T-cell (primary cell): ENCODE measurements at places on chromosomes 5 and 9. TPM values are rescaled to one million over a fixed set of nuclear protein-coding genes. Genes with fewer than 3 reads are reported as not detected.

DNA sequence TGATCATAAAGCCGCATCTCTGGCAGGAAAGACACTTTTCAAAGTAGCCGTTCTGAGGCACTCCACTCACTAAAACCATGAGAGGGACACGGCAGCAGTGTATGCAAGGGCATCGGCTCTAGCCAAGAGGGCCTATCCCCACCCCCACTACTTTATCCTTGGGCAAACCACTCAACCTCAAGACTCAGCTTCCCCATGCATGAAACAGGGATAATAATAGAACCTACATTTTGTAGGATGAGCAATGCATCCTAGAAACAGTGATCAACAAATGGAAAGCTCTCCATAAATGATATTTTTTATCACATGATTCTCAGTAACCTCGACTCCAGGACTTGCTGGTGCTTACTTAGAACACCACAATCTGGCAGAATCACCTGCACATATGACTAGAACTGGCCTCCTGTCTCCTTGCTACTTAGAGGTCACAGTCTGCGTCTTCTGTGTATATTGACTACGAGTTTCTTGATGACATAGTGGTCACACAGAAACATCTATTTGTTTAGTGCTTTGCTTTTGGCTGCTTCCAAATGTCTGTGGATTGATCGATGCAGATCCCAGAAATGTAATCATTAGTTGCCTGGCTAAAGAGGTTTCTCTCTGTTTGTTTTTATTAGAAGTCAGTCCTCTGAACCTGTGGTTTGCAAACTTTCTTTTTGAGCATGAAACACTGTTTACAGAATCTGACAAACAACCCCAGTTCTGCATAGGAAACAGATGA, 102.1 kb downstream of the LHFPL2 start:
- peaks cover 9% of the 10 kb centered on the region for H3K27me3 ChIP-seq
- H3K27ac ChIP-seq: no peak overlapping the region
- no peak overlapping the region for H3K4me3 ChIP-seq
- no peak for DNase-seq
- no peaks in the 10 kb centered on the region for H3K4me1 ChIP-seq
- H3K36me3 ChIP-seq: no peaks in the 10 kb centered on the region

GRCh38 chr9:122845116-122845515, 16.7 kb upstream of the PDCL start:
- H3K27ac ChIP-seq: no peak overlapping the region
- H3K27me3 ChIP-seq: no peaks in the 10 kb centered on the region
- no peaks in the 10 kb centered on the region for H3K36me3 ChIP-seq
- no peak overlapping the region for H3K4me3 ChIP-seq

GRCh38 chr9:84436386-84437109, 96.0 kb upstream of the SLC28A3 start:
- no peaks in the 10 kb centered on the region for H3K4me1 ChIP-seq
- H3K27ac ChIP-seq: no peak overlapping the region
- no peak for DNase-seq

DNA sequence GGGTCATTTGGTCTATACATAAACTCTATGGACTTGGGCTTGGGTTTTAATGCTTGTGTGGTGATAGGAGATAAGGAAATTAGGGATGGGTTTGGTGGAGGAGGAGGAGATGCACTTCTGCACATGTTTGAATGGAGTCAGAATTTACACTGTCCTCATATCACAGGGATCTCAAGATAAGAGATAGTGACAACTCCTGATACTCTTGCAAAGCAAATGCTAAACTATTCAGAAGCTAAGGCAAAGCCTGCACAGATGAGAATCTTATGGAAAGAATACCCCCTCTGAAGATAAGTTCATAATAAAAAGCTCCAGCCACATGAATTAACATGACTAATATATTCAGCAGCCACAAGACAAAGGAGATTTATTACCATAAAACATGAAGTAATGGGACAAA, 90.2 kb downstream of the XRCC4 start:
- H3K27me3 ChIP-seq: no peaks in the 10 kb centered on the region
- H3K36me3 ChIP-seq: no peaks in the 10 kb centered on the region
- H3K4me3 ChIP-seq: no peak overlapping the region
- no peak for DNase-seq
- no peaks in the 10 kb centered on the region for H3K4me1 ChIP-seq

DNA sequence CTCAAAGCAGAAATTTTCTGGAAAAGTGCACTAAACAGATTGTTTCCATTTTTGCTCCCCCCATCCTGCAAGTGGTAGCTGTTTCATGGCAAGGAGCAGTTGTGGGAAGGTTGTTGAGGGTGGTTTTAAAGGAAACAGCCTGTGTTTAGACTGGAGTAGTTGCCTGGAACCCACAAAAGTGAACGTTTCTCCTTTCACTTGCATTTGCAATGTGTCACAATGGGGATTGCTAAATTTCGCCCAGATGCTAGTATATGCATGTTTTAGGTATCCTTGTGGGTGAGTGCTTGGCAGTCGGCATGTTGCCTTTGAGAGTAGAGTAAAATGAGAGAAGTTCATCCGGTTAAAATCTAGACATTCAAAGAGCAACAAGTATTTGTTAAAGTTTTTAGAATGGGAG, 1099.9 kb upstream of the DMAC1 start:
- no peak overlapping the region for H3K27ac ChIP-seq
- no peak overlapping the region for H3K4me3 ChIP-seq
- no peaks in the 10 kb centered on the region for H3K27me3 ChIP-seq

- no peak overlapping the region for H3K27ac ChIP-seq
- H3K36me3 ChIP-seq: no peaks in the 10 kb centered on the region
- no peaks in the 10 kb centered on the region for H3K4me1 ChIP-seq
- H3K4me3 ChIP-seq: no peak overlapping the region
- H3K27me3 ChIP-seq: no peaks in the 10 kb centered on the region
Measured at GRCh38 chr5:123209502-123210027, 120.5 kb downstream of the PRDM6 start.

GRCh38 chr9:20320921-20321320, 301.4 kb downstream of the MLLT3 start:
- no peaks in the 10 kb centered on the region for H3K36me3 ChIP-seq
- H3K4me1 ChIP-seq: peaks cover 72% of the 10 kb centered on the region
- H3K27me3 ChIP-seq: no peaks in the 10 kb centered on the region

DNA sequence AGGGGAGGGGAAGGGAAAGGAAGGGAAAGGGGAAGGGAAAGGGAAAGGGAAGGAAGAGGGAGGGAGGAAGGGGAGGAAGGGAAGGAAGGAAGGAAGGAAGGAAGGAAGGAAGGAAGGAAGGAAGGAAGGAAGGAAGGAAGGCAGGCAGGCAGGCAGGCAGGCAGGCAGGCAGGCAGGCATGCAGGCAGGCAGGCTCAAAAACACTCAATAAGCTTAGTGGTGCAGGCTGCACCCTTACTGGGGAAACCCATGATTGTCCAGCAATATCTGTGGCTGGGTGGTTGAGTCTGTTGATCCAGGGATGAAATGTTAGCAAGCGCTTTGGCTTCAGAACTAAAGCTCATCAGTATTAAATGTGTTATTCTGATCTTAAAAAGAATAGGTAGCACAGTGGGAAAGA, 145.6 kb downstream of the LPAR1 start:
- H3K4me1 ChIP-seq: no peaks in the 10 kb centered on the region
- no peaks in the 10 kb centered on the region for H3K36me3 ChIP-seq
- no peak for DNase-seq
- no peaks in the 10 kb centered on the region for H3K27me3 ChIP-seq
- H3K4me3 ChIP-seq: no peak overlapping the region

- DNase-seq: no peak
- H3K4me3 ChIP-seq: no peak overlapping the region
- H3K36me3 ChIP-seq: no peaks in the 10 kb centered on the region
- H3K27me3 ChIP-seq: no peaks in the 10 kb centered on the region
- no peaks in the 10 kb centered on the region for H3K4me1 ChIP-seq
- no peak overlapping the region for H3K27ac ChIP-seq
Measured at GRCh38 chr5:135881244-135881643, 14.4 kb downstream of the IL9 start.

- H3K4me1 ChIP-seq: no peaks in the 10 kb centered on the region
- peaks cover 26% of the 10 kb centered on the region for H3K36me3 ChIP-seq
- no peak overlapping the region for H3K4me3 ChIP-seq
- H3K27me3 ChIP-seq: no peaks in the 10 kb centered on the region
- DNase-seq: no peak
Measured at GRCh38 chr9:135507104-135508035, 6.9 kb downstream of the MRPS2 start.

Gene MAN2A1
- total RNA-seq: 64.0 TPM

Gene PCDHGB3
- 0.20 TPM for total RNA-seq

Gene NUDT12
- total RNA-seq: 1.7 TPM

Gene SLC22A4
- total RNA-seq: not detected
